ENCODE measurements at places on chromosomes 2 and 18.

GRCh38 chr2:49988816-49989215, 834.5 kb upstream of the FSHR start:
- no peak for DNase-seq

DNA sequence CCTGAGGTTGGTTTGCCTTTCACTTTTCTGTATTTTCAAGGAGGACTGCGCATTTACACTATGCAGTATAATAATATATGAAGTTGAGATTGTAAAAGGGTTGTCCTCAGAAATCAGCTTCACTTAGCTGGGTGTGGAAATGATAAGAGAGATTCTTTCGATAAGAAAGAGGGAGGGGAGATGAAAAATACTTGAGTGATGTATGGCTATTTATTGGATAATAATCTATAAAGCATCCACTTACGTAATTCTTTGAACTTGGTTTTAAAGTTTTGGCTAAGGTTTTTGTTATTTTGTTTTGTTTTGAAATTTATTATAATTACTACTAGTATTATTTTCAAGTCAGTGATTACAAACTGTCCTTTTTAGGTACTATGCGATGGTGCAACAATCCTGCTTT, 40.6 kb downstream of the EFEMP1 start:
- DNase-seq: no peak

GRCh38 chr2:36356990-36357846, 1.6 kb downstream of the CRIM1 start:
- no peak for DNase-seq

DNA sequence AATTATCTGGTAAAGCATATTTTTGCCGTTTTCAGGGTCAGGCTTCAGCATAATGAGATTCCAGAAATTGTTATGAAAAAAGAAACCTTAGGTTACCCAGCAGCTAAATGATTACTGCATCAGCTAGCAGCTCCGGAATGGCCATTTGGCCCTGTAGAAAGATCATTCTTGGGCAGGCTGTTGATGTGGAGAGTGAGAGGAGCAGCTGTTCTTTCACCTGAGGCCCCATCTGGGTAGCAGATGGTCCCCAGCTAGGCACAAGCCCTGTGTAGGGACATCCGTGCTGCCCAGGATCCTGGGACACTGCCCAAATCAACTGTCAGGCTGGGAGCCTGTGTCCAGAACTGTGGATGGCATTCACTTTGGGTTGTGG, 61.8 kb downstream of the NEDD4L start:
- DNase-seq: no peak

DNA sequence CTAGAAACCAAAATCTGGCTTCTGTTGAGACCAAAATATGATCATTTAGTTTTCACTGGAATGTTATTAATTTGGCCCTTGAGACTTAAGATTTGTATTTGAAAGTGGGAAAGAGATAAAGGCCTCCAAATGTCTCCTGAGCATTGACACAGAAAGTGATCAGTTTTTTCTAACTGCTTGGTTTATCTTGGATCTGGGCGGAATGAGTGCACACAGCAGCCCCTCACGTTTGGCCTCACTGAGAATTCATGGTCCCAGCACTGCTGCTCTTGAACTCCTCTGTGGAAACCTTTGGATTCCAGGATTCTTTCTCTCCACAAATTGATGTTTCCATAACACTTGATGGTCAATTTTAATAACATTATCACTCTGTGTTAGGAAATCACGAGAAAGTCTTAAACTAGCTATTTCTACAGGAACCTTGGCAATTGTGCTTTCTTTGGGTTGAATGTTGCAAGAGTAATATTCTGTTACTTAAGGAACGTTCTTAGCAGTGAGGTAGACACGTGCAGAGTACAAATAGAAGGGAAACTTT, 180.3 kb upstream of the BCL2L11 start:
- DNase-seq: no peak

- no peak for DNase-seq
Measured at GRCh38 chr18:22913861-22914260, 19.3 kb upstream of the RBBP8 start.

- DNase-seq: no peak
Measured at GRCh38 chr18:12711446-12711845, 8.6 kb downstream of the PSMG2 start.

GRCh38 chr18:71831039-71831438, 713.1 kb downstream of the CBLN2 start:
- peak; percentile 36 for DNase-seq

- no peak for DNase-seq
Measured at GRCh38 chr2:151552287-151552686, 142.6 kb downstream of the RIF1 start.

- no peak for DNase-seq
Measured at GRCh38 chr2:217638031-217638430, 364.8 kb downstream of the TNS1 start.
